HEK293T (cell line): ENCODE measurements at places on chromosomes 16 and 17.

- no peak for DNase-seq
These were observed 6.5 kb downstream of the CPNE7 start for GRCh38 chr16:89581861-89582563.

GRCh38 chr16:61277849-61278248, 758.4 kb downstream of the CDH8 start:
- DNase-seq: no peak

DNA sequence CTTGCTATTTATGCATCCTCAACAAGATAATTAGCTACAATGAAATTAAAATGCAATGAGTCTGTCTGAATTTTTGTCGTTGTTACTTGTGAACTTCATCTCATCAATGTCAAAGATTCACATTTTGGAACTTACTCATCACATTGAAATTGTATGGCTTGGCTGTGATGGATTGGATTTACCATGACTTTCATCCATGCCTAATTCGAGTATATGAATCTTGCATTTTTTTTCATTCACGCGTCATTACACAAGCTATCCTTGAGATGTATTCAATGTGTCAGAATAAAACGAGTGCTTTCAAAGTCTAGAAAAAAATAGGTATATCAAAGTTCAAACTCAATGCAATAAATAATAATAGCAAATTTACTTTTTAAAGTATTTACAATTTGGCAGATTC, 265.3 kb downstream of the MAP2K6 start:
- no peak for DNase-seq

DNA sequence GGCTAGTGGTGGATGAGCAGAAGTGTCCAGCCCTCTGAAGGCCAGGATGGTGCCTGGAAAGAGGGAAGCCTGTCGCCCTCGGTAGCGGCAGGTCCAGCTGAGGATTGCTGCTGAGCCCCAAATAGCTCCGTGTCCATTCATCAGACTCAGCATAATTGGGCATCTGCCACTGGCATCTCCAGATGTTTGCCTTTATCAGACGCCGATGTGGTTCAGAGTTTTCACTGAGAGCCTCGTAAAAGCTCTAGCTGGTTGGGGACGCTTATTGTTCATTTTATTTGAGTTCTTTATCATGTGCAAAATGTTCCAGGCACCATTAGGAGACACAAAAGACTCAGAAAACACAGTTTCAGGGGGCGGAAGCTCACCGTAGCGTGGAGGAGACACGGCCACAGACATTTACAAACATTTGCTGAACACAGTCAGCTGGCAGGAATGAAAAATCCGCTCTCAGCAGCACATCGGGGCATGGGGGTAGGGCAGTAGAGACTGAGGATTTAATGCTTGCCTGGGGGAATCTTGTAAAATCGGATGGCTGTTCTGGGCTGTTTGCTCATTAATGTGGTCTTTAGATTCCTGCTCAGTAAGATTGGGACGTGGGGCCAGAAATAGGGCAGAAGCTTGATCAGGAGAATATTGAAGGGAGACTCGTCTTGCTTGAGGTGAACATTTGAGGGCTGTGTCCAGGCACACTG, 41.7 kb downstream of the SMPD3 start:
- DNase-seq: peak; percentile 26

DNA sequence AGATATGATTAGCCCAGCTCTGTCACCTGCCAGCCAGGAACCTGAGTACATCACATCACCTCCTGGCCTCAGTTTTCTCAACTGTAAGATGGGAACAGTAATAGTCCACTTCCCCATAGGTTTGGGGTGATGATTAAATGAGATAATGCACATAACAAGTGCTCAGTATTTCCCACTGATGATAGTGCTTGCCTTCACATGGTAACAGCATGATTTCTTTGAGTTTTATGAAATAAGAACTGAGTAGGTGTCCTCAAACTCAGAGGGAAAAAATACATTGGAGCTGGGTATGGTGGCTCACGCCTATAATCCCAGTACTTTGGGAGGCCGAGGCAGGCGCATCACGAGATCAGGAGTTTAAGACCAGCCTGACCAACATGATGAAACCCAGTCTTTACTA, 30.1 kb upstream of the SNN start:
- DNase-seq: no peak

- DNase-seq: peak; percentile 98
These were observed at the start of the genes SGSH and SLC26A11 for GRCh38 chr17:80220054-80220735. SGSH (minus strand) TSS chr17:80220333; CDS start chr17:80220313, 20 bp downstream. SLC26A11 (plus strand) TSS chr17:80220427; CDS start chr17:80221561, 1,134 bp downstream.

GRCh38 chr17:75152922-75153779, 1.2 kb downstream of the JPT1 start:
- peak; percentile 44 for DNase-seq

- no peak for DNase-seq
These were observed 92.7 kb upstream of the CDH5 start for GRCh38 chr16:66273644-66274334.

- no peak for DNase-seq
These were observed 314.2 kb downstream of the FOXL1 start for GRCh38 chr16:86892509-86892908.

DNA sequence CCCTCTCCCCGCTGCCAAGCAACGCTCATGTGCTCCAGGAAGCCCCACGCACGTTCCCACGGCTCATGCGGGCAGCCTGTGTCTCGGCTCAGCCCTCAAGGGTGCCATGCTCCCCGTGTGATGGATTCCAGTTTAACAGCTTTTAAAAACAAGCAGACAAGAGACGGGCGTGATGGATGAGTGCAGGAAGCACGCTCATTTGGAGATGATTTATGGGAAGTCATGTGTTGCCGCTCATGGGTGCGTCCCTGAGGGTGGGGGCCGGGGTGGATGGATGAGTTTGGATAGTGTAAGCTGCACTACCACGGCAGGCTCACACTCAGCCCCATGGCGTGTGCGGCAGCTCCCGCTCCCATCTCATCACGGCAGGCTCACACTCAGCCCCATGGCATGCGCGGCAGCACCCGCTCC, 132.8 kb downstream of the RBFOX3 start:
- no peak for DNase-seq

DNA sequence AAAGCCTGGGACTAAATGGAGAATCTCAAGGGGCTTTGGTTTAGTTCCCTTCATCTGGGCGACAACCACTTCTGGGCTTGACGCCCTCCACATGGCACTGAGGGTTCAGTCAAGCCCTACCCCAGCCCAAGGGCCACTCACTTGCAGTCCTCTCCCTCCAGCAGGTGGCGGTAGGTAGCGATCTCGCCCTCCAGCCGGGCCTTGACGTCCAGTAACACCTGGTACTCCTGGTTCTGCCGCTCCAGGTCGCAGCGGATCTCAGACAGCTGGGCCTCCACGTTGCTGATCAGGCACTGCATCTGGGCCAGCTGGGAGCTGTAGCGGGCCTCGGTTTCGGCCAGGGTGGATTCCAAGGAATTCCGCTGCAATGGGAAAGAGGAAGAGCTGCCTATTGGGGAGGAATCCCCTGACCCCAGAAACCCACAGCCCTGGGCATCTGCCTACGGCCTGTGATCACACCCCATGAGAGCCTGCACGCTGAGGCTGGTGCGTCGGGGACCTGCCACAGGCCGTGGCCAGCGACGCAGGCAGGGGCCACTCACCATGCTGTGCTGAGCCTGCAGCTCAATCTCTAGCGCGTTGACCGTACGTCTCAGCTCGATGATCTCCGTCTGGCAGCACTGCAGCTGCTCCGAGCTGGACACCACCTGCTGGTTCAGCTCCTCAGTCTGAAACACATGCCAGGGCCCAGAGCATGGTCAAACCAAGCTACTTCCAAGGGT, 2.7 kb downstream of the KRT36 start:
- peak; percentile 54 for DNase-seq
